ENCODE measurements at places on chromosomes 12 and 14.

DNA sequence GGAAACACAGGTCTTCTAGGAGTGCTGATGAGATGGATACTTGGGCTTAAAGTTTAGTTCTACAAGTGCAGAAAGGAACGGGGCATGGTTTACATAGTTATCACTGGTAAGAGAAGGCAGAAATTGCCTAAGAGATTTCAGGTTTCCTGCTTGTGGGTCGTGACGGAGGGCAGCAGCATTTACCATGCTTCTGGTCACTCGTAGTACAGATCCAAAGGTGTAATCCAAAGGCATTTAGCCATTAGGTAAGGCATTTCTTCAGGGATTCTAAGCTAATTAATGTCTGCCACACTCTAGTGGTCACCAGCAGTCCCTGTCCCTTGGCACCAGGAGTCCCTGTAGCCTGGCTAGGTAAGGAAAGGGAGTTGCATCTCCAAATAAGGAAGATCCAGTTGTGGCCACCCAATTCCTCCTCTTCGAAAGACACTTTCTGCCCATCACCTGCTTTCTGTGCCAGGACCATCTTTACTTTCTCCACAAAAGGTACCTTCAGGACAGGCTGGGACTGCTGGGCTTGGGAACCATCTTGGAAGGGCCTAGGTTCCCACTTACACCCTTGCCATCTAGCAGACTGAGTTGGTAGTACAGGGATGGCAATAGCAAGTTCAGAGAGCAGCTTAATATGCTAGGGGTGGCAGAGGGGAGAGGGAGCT, 1.5 kb downstream of the GSTZ1 start:
- DNase-seq: no peak

GRCh38 chr12:78914859-78915331, 50.3 kb downstream of the SYT1 start:
- DNase-seq: no peak

DNA sequence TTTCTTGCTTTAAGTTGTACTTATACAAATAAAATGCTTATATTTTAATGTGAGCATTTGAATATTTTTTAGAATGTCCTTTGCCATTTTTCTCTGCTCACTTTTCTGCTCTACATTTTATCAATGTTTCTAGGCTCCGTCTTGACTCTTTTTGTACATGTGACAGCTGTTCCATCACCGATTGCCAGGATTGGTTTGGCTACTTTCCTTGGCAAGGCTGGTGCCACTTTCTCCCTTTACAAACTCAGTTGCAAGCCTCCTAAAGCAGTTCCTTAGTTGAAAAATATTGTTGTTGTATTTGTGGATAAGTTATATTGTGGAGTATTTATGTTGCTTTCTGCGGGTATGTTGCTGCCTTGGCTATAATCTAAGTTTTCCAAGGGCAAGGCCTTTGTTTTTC, 63.4 kb downstream of the DACT1 start:
- no peak for DNase-seq

DNA sequence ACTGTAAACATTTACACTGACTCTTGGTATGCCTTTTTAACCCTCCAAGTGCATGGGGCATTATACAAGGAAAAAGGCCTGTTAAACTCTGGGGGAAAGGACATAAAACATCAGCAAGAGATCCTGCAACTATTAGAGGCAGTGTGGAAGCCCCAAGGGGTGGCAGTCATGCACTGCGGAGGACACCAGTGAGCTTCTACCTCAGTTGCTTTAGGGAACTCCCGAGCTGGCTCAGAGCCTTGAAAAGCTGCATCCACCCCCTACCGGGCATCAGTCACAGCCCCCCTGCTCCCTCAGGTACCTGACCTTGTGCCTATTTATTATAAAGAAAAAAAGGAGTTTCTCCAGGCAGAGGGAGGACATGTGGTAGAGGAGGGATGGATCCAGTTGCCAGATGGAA, 695.6 kb upstream of the LMO3 start:
- DNase-seq: no peak

- DNase-seq: no peak
Observed at GRCh38 chr12:54154681-54155186, 34.1 kb downstream of the SMUG1 start.

DNA sequence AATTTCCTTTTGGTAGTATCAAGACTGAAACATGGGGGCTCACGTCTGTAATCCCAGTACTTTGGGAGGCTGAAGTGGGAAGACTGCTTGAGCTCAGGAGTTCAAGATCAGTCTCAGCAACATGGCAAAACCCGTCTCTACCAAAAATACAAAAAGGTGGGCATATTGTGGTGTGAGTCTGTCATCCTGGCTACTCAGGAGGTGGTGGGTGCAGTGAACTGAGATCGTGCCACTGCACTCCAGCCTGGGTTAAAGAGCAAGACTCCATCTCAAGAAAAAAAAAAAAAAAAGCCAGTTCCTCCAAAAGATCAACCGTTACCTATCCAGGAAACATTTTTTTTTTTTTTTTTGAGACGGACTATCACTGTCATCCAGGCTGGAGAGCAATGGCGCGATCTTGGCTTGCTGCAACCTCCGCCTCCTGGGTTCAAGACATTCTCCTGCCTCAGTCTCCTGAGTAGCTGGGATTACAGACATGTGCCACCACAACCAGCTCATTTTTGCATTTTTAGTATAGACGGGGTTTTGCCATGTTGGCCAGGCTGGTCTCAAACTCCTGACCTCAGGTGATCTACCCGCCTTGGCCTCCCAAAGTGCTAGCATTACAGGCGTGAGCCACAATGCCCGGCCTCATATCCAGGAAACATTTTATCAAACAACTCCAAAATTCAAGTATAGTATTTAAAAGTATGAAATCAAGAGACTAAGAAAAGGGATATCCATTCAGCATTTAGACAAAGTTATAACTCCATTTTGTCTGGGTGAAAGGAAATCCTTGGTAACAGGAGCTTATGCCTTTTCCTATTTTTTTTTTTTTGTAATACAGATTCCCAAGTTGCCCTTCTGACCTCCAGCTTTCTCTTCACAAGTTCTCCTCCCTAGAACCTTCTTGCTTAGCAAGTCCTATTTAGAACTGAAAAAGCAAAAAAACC, 3.4 kb downstream of the ACIN1 start:
- no peak for DNase-seq

- DNase-seq: peak; percentile 62
Observed at GRCh38 chr14:71138448-71139293, 231.4 kb downstream of the PCNX1 start.

DNA sequence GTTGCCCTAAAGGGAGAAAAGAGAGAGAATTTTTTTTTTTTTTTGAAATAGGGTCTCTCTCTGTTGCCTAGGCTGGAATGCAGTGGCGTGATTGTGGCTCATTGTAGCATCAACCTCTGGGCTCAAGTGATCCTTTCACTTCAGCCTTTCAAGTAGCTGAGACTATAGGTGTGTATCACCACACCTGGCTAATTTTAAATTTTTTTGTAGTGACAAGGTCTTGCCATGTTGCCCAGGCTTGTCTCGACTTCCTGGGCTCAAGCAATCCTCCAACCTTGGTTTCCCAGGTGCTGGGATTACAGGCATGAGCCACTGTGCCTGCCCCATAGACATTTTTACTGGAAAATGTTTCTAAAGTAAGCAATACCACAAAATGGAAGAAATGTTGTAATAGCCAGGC, 36.8 kb downstream of the YARS2 start:
- no peak for DNase-seq

- DNase-seq: no peak
Observed at GRCh38 chr12:128570191-128571065, 253.3 kb downstream of the SLC15A4 start.

DNA sequence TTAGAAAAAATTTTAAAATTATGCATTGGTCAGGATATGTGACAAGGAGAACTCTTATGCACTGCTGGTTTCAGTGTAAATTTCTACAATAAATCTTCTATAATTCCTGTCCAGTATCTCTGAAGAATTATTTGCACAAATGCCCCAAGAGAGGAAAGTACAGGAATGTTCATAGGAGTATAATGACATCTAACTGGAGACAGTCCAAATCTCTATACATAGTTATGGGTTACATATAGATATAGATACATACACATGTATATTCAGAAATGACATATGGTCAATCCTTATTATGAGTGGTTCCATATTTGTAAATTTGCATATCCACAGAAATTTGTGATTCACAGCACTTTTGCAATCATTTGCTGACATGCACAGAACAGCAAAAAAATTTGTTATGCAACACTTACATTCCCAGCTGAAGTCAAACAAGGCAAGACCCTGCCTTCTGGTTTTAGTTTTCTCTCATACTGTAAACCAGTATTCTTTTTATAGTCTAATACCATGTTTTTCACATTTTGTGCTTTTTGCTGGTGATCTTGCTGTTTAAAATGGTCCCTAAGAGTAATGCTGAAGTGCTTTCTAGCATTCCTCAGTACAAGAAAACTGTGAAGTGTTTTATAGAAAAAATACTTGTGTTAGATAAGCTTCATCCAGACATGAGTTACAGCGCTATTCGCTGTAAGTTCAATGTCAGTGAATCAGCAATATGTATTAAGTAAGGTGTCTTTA, 103.8 kb downstream of the SLC16A7 start:
- DNase-seq: no peak

- peak; percentile 7 for DNase-seq
Observed at GRCh38 chr12:122182887-122183587, at the start of gene LRRC43. Gene LRRC43 (plus strand): TSS chr12:122183123. CDS start chr12:122183145, 22 bp downstream.

- no peak for DNase-seq
Observed at GRCh38 chr12:89417246-89417977, 65.1 kb upstream of the DUSP6 start.

GRCh38 chr14:70685474-70686197, 43.9 kb downstream of the TTC9 start:
- DNase-seq: no peak

DNA sequence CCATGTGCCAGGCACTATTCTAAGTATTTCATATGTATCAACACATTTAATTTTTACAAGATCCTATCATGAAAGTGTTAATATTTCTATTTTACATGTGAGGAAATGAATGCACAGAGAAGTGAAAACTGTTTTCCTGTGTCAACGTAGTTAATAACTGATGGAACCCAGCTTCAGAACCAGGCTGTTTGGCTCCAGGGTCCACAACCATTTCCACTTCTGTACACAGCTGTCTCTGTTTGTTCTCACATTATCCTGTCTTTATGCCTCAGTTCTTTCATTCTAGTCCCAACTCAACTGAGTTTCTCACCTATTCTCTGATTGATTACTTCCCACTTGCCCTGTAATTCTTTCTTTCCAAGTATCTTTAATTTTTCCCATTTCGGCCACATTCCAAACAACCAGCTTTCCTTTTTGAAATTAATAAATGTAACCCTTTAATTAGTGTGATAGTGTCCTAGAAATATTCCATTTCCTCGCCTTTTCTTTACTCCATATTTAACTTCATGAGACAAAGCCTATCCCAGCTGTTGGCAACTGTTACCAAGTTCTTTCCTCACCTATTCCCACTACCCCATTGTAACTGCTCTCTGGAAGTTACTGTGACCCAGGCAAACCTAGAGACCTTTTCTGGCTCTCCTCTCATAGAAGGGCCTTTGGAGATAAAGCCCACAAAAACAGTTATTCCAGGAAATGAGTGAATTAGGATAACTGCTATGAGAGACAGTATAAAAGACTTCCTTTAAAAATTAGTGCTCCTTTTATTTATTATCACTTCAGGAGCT, 218.7 kb downstream of the RASSF9 start:
- no peak for DNase-seq

GRCh38 chr12:124543052-124543589, 24.3 kb downstream of the NCOR2 start:
- no peak for DNase-seq

GRCh38 chr12:106357549-106358395, at the start of gene POLR3B:
Gene POLR3B (plus strand): TSS chr12:106357748. CDS start chr12:106357880, 132 bp downstream.
- peak; percentile 91 for DNase-seq

DNA sequence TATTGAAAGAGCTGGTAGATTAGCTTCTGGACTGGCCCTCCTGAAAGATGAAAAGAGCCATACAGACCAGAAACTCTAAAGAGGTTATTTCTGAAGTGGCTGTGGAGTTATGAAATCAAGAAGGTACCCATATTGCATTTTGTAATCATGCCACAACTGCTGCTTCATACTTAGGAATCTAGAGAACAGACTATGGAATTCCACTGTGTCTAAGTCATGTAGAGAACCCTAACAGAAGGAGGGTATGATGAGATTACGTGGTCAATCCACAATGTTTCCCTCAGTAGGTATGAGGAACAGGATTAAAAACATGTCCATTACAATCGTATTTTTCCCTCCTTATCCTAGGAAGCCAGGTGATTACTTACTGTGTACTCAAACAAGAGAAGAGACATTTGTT, 708.8 kb downstream of the RERGL start:
- no peak for DNase-seq

- no peak for DNase-seq
Observed at GRCh38 chr12:111168009-111168900, 200.6 kb downstream of the PHETA1 start.

GRCh38 chr12:2003676-2004112, 563 bp downstream of the DCP1B start:
- DNase-seq: no peak

DNA sequence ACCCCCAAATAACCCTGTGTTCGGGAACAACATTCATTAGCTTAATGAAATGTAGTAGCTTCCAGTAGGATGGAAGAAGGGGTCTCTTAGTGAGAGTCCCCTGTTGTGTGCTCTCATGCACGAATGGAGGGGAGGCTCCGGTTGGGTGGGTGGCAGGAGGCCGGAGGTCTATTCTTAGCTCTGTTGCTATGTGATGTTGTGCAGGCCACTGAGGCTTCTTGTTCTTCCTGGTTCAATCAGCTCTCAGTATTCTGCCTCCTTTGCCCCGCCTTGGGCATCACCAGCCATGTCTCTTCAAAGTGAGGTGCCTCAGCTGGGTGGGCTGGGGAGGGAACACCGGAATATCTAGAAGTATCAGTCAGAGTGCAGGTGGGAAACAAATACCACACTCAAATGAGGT, 50.8 kb downstream of the KCNA1 start:
- DNase-seq: no peak

DNA sequence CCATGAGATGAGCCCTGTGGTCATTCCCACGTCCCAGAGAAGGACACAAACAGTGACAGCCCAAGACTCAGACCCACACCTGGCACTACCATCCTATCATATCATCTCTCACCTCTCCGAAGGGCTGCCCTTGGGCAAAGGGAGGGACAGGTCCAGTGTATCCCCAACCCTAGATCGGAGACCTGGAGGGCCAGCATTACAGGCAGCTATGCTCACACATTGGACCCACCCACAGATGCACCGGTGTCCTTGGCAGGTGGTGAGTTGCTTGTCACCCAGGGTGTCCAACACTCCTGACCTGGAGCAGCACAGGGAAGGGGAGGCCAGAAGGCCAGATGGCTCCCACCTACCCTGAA, 117.4 kb downstream of the DICER1 start:
- no peak for DNase-seq

- DNase-seq: no peak
Observed at GRCh38 chr14:92734618-92735017, 13.8 kb downstream of the LGMN start.
